Stimulated activated effector memory CD8-positive, alpha-beta T cell treated with anti-CD3 and anti-CD28 coated beads, Interleukin-12 subunit alpha, Interleukin-12 subunit beta, amount 100 ng/mL, for 72 hours (primary cell): ENCODE measurements at places on chromosomes 7 and 10.
A peak's percentile ranks its signal among the peaks of the same experiment; 100 is the strongest.

DNA sequence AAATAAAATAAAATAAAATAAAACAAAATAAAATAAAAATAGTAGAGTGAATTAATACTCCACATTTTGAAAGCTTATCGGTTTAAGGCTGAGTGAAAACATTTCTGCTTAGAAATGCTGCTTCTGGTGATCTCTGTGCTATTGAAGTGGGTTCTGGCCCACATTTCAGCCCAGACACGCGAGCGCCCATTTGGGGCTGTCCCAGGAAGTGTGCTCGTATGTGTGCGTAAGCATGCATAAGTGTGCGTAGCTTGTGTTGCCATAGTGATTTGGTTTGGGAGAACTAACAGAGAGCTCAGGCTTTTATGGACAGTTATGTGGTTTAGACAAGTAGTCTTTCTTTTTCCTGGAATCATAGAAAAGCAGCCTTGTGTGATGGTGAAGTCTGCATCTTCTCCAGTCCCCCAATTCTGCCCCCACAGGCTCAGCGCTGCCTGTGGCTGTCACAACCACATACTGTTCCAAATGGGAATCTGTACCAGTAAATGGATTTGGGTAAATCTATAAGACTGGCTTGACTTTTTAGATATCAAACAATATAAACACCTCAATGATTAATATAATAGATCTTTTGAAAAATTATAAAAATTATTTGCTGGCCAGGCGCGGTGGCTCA lies 29.8 kb upstream of the PURB start:
- DNase-seq = peak; percentile 58

DNA sequence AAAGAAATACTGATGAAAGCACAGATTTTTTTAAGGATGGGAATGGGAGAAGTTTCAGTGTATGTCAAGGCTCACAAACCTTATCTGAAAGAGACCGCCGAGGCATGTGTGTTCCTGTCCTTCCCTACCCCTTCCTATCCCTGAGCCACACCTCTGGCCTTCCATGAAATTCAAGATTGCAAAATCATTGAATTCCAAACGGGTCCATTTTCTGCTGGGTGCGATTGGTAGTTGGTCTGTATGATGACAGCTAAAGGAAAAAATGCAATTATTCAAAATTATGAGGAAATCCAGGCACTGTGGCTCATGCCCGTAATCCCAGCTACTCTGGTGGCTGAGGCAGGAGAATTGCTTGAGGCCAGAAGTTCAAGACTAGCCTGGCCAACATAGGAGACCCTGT lies 170.1 kb downstream of the ARHGAP12 start:
- DNase-seq = no peak

DNA sequence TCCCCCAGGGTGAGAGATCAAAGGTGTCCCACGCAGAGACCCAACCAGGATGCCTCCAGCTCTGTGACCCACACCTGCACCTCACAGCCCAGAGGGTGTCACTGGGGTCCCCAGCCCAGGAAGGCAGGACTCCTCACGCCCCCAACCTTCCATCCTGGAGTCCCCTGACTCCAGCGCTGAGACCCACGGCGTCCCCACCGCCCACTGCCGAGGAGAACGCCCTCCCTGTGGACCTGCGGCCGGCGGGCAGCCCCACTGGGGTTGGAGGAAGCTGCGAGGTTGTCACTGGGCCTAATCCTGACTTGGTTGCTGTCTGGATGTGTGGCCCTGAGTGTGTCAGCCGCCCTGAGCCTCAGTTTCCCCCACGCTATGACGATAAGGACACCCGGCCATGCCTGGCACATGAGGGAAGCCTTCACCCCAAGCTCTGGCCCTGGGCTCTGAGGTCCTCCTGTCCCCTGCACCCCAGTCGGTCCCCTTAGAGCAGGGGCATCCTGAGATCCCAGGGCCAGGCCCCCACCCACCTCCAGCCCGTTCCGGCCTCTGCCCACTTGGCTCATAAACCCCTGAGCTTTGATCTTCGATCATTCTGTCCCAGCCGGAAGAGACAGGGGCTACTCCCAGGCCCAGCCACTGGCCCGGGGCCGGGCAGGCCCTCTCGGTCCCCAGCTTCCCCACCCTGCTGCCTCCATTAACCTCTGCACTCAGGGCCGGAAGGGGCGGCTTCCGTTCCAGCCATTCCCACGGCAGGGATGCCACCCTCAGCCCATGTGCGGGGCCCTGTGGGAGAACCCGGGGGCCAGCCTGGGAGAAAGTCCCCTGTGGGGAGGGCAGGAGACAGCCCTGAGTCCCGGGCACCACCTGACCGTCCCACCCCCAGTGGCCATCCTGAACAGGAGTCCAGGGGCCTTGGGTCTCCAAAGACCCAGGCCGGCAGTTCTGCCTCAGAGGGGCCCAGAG lies 113.2 kb downstream of the MICALL2 start:
- no peak for DNase-seq

DNA sequence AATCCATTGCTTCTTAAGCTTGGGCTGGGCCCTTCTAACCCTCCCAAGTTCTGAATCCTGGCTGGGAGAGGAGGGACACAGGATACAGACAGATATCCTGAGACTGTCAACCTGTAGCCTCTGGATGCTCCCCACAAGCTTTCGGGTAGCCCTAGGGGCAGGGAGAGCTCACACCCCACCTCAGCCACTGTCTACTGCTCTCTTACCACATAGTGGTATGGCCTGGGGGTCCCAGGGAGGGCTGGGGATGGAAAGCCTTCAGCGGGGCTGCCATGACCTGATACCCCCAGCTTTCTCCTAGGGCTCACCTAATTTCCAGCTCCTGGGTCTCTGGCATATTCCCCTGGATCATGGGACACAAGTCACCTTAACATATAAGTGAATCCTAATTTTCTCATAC lies 25.1 kb downstream of the CRHR2 start:
- no peak for DNase-seq

- DNase-seq = no peak
Measured at GRCh38 chr10:16923309-16923708, 106.1 kb upstream of the RSU1 start.

GRCh38 chr10:71564194-71564820 lies 155.3 kb downstream of the C10orf105 start:
- no peak for DNase-seq

DNA sequence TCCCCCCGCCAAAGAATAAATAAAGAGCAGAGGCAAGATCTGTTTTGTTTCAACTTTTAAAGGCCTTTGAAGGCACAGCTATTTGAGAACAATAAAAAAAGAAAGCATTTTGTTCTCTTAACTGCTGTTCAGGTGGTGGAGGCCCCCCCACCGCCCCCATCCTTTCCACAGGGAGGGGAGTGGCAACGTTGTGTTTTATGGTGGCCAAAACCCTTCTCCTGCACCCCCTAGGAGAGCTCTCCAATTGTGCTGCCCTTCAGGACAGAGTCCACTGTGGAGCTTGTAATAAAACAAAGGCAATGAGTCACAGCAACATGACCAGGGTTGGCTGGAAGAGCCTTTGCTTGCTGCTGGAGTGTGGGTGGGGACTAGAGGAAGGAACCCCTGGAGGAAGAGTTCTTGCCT lies 987.9 kb downstream of the KCNMA1 start:
- no peak for DNase-seq

DNA sequence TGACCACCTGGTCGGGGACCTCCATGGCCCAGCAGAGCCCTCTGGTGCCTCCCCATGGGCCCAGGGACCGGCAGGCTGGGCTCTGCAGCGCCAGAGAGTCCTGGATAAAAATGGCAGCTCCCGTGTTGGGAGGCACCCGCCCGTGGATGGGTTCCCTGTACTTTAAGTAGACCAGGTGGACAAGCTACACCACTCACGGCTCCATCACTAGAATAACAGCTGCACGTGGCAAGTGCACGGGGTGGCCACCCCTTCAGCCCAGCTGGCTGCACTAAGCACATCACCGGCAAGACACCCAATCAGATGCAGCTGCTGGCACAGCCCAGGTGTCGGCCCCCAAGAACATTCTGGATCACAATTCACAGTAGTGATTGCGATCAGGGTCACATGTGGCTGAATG lies 69.8 kb downstream of the DIP2C start:
- no peak for DNase-seq

DNA sequence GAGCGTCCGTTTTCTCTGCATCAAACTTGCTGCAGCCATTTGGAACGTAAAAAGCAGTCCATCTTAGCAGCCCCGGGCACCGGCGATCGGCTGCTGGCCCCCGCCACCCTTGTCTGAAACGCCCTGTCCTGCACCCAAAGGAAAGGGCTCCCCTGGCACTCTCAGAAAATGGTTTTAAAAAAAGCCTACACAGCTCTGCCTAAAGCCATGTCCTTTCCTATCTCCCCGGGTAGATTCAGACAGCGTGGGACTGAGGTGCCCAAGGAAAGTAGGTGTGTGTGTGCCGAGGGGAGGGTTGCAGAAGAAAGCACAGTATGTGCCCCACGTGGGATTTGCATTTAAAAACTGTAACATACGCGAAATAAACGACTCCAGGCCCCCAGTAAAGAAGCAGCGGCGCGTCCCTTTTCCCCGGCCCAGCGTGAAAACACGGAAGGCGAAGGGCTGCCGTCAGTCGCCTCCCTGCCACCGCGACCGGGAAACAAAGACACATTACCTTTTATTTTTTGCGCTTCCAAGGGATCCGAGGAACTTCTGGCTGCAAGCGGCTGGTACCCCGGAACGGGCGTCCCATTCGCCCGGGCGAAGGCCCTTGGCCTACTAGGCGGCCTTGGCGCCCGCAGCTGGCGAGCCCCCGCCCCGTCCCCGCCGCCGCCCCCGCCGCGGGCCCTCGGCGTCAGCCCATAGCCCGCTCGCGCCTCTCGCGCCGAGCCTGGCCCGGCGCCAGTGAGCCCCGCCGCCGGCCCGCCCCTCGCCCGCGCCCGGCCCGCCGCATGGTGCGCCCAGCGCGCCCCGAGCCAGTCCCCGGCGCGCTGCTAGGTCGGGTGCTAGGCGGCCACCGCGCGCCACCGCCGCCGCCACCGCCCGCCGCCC lies 304.6 kb downstream of the PRPF18 start:
- DNase-seq = no peak

- DNase-seq = no peak
Measured at GRCh38 chr10:33286157-33286934, 48.1 kb downstream of the NRP1 start.

DNA sequence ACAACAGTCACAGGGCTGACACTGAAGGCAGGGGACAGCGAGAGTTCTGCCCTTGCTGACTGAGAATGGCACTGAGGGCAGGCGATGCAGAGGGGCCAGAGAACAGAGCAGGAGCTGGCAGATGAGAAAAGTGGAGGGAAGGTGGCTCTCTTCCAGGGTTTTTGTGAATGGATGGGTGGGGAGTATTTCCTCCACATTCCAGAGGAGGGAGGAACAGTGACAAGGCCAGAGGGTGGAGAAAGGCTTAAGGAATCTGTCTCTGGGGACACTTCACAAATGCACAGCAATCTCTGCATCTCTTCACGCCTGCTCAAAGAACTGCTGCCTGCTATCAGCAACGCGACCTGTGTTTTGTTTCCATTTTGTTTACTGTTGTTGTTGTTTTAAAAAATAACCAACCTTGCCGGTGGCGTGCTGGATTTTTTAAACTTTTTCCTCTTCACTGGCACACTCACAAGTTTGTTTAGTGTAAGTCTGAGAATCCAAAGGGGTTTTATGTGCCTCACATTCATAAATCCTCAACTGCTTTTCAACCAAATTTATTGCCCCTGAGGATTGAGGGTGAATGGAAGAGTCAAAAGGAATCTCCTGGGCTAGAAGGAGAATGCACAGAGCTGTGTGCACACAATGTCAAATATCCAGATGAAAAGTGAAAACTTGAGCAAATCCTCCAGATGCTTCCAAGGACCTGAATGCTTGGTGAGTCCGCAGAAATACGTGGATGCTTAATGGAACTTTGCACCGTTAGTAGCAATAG lies 129.3 kb downstream of the GLI3 start:
- DNase-seq = no peak

DNA sequence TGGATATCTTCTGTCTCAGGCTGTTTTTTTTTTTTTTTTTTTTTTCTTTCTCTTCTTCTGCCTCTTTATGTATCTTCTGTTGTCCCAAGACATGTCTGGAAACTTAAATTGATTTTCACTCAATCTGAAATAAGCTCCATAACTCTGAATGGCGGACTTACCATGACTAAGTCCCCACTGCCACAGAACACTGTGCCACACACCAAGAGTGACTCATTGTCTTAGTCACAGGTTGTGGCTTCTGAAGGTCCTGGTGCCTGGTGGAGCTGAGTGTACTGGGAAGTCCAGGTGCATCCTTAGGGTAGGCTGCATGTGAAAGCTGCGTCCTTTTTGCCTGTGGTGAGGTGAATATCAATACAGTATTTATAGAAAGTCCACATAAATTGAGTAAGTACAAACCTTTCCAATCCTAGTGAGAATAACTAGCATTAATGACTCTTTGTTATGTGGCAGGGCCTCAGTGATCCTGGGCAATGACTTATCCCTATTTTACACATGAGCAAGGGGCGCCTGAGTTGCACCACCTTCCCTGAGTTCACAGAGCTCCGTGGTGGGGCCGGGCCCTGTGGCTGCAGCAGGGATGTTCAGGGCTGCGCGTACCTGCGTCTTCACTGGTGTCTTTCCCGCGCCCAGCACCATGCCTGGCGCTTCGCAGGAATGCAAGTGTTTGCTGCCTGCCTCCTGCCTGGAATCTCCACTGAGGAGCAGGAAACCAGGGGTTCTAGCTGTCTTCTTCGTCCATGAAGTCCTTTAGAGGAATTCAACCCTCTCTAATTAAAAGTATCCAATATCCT lies 4.3 kb downstream of the PFKP start:
- no peak for DNase-seq

GRCh38 chr7:140534743-140535142 lies 55.4 kb upstream of the MKRN1 start:
- DNase-seq = no peak

DNA sequence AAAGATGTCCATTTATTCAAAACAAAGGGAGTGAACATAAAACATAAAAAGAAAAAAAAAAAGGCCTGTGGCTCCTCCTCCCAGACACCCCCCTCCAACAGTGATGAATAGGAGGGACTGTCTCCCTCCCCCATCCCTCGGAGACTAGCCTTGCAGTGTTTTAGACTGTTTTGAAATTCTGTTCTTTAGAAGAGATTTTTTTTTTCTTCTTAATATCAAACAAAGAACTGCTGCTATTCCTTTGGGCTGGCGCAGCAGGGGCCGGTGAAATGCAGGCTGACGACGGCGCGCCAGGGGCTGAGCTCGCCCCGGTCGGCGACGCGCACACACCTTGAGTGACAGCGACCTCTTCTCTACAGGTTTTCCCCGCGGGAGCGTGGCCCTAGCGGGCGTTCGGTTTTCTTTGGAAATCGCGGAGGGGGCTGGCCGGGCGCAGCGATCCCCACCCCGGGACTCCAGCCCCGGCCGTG lies at the start of gene LANCL2:
Gene LANCL2 (plus strand): TSS at position 133 of the 470 bp plus-strand sequence. CDS start 689 bp downstream, outside the sequence.
- DNase-seq = no peak

GRCh38 chr10:83538047-83538446 lies 601.3 kb upstream of the GHITM start:
- no peak for DNase-seq

- peak; percentile 24 for DNase-seq
Measured at GRCh38 chr10:74977913-74978847, 133.3 kb upstream of the SAMD8 start.

GRCh38 chr7:151239837-151240459 lies 7.7 kb downstream of the CHPF2 start:
- DNase-seq = no peak

- no peak for DNase-seq
Measured at GRCh38 chr10:13877154-13877909, 290.6 kb downstream of the PRPF18 start.

DNA sequence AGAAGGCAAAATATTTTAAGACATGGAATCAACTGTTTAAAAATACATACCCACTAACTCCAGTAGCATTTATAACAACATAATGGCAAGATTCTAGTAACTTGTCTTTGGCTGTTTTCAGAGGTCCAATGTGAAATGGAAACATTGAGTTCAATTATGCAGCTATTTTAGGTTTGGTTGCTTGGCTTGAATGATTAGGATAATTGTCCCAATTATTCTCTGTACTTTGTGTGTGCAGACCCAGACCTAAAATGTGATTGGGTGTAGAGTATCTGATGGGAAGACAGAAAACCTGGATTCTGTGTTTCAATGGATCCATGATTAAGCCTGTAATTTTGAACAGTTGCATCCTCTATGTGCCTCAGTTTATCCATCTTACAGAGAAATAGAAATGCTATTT lies 392.7 kb upstream of the NFE2L3 start:
- DNase-seq = no peak
